Fibroblast of skin of right quadriceps (primary cell): ENCODE measurements at places on chromosomes 5 and 9.

DNA sequence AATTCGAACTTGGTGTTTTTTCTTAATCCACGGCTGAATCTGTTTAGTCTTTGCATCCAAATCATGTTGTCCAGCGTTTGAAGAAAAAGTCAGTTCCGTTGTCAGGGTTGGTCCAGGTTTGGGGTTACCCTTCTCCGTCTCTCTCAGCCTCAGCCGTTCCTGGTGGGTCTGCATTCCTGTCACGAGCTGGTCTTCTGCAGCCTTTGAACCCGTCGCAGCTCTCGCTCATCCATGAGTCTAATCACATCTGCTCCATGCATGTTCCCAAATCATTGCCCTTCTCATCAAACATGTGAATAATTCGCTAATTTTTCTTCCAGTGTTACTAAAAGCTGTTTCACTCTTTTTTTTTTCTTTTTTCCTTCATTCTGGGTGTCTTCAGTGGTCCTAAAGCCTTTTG, 39.0 kb upstream of the EXOC3 start:
- no peak for DNase-seq

DNA sequence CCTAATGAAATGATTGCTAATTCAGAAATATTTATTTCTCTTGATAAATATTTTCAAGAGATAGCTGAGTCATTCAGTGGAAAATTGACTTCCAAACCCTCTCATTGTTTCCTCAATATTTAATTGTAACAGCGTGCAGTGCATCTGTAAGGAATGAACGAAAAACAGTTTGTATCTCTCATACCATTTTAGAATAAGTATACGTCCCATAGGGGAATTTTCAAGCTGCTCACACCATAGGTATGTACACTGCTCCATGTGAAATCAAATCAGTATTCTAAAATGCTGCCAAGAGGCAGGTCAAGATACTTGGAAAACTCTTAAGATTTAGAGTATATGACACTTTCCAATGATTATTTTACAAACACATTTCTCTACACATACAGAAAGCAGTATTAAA, 202.2 kb downstream of the ARL15 start:
- peak; percentile 34 for DNase-seq

- DNase-seq: no peak
Observed at GRCh38 chr9:19009391-19009965, 23.5 kb downstream of the SAXO1 start.

DNA sequence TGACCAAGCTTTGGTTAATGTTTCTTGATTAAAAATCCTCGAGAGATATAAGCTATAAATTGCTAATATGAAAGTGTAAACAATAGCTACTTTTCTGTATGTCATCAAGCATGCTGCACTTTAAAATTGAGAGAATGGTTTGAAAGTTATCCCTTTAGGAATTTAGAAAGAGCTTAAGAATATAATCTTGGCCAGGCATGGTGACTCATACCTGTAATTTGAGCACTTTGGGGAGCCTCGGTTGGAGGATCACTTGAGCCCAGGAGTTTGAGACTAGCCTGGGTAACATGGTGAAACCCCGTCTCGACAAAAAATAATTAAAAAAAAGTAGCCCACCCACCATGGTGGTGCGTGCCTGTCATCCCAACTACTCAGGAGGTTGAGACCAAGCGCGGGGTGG, 12.2 kb upstream of the MROH2B start:
- no peak for DNase-seq

GRCh38 chr5:87579678-87580077, 166.9 kb upstream of the CCNH start:
- no peak for DNase-seq

- peak; percentile 32 for DNase-seq
Observed at GRCh38 chr5:173707392-173707791, 90.9 kb upstream of the BOD1 start.

DNA sequence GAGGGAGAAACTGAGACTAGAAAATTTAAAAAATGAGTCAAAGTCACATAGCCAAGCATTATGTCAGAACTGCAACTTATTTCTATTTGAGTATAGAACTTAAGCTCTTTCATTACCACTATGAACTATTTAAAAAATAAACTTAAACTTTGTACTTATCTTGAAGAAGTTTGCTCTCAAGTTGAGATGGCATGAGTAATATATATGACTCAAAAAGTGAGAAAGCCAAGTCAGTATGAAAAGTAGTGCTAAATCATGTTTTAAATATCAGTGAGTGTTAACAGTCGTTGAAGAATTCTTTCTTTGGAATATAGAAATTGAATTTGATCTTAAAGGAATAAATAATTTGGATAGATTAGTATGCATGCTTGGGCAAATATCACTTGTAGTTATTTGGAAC, 36.3 kb upstream of the CDH10 start:
- DNase-seq: no peak

DNA sequence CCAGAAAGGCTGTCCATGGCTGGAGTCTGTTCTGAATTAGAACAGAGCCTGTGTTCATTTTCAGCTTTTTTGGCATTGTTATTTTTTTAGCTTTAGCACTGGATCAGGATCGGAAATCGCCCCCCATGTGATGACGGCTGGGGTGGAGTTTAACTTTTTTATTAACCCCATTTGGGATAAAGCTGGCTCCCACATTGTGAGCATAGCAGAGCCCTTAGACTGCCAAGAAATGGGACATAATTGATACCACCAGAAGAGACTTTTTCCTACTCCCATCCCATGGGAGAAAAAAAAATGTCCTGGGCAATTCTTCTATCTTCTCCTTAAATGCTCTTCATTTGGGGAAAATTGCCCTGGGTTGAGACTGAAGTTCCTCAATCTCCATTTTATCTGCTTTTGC, 52.4 kb downstream of the SLIT3 start:
- peak; percentile 89 for DNase-seq

DNA sequence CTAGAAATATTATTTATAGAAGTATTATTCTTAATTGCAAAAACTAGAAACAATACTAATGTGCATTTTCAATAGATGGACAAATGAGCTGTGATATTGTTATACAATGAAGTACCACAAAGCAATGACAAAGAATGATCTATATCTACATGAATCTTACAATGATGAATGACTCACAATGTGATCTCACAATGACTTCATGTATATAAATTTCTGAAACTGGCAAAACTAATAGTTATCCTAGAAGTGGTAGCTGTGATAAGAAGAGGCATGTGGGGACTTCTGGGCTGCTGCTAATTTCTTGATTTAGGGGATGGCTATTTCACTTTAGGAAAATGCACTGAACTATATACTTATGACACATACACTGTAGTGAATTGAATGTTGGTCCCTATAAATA, 396.0 kb upstream of the ZNF608 start:
- peak; percentile 38 for DNase-seq
